ENCODE measurements at places on chromosomes 5 and 9.

- DNase-seq = no peak
These were observed 12.6 kb upstream of the ASPN start for GRCh38 chr9:92494856-92495255.

GRCh38 chr9:95512709-95513095 lies 4.1 kb downstream of the PTCH1 start:
- no peak for DNase-seq

GRCh38 chr5:146107901-146108300 lies 2.5 kb upstream of the PLAC8L1 start:
- no peak for DNase-seq

DNA sequence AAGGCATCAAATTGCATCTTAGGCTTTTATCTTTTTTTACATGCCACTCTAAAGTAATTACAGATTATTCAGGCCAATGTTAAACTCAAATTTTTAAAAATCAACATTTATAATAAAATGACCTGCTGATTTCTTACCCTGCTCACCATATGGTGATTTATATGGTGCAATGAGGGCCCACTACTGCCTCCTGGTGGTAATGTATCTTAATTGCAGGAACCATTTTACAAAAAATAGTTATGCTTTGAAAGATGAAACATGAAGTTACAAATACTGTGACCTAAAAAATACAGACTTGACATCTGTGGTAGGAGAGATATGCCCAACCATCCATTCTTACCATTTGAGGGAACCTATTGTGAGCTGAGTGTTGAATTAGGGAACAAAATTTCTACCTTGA lies 292.6 kb upstream of the TAS2R1 start:
- DNase-seq = no peak

- DNase-seq = no peak
These were observed 110.3 kb downstream of the NXNL2 start for GRCh38 chr9:88645172-88645878.
